ENCODE measurements at places on chromosomes 1 and 21.
A peak's percentile ranks its signal among the peaks of the same experiment; 100 is the strongest.

DNA sequence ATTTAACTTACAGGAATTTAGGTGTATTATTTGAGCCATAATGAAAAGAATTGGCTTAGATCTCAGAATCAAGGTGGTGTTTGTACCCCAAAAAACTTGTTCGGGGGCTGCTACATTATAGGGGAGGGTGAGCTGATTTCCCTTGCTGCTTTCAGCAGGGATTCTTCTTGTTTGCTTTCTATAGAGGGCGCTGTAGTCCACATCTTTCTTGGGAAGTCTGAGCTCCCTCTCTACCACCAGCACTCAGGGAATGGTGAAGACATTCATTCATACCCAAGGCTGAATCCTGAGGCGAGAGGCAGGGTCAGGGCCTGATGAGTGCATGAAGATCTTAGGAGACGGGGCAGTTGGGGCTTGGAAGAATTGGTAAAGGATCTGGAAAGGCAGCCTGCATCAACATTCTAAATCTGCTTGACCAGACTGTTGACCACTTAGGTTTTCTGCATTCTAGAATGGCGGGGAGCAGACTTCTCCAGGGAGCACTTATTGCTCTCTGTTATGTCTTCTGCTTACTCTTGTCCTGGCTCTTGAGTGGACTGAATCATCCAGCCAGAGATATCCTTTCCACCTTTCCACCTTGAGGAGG is 18.9 kb downstream of the SPATA46 start:
- peak; percentile 29 for DNase-seq

GRCh38 chr1:154403261-154403943 is 1.7 kb upstream of the IL6R start:
- DNase-seq: no peak

DNA sequence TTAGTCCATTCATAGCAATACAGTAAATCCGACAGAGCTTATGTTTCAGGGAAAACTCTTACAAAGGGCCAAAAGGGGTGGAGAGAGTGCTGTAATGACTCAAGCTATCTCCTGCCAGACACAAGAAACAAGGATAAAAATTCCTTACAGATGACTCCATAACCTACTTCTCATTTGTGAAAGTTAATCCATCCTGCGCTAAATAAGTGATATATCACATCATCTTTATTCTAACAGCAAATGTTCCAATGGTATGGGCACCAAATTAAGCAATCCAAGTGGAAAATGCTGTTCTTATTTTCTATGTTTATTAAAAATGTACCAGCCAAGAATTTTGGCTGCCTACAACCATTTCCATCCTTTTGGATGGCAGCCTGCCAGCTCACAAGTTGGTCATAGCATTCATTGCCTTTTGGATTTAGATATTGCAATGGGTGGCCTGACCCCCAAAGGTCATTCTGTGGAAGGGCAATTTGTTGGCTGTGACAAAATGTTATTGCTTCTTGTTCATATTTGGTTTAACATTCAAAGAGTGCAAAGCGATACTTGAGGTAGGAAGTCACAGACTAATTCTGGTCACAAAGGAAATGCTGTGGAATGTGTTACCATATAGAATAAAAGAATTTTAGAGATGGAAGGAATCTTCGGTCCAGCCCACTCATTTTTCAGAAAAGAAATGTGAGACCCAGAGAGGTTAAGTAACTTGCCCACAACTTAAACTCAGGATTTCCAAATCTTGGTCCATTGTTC is 2.8 kb upstream of the ENAH start:
- peak; percentile 13 for DNase-seq

GRCh38 chr1:156642265-156643048 is 540 bp downstream of the BCAN start:
- no peak for DNase-seq

- DNase-seq: no peak
Measured at GRCh38 chr1:3355894-3356826, 98.3 kb upstream of the ARHGEF16 start.

GRCh38 chr1:21666576-21667320 is 2.4 kb downstream of the RAP1GAP start:
- DNase-seq: no peak

DNA sequence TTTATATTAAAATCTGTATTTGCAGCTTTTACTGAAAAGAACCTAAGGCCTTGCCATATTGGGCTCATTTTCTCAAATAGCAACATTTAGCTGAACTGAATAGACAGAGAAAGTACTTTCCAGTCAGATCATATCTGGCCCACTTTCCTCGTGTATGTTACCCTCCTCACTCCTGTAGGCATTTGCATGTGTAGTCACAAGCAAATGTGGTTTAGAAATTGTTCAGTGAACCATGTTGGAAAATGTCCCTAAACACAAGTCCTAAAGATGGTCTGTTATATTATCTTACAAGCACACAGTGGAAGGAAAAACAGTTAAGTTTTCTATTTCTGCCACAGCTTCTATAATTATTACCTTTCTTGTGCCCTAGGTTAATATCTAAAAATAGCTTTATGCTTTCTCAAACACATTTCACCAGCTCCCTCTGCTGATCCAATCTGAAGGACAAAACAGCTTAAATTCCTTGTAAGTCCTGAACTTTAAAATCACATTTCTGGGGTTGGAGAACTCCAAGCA is 606 bp upstream of the FMO4 start:
- DNase-seq: no peak

DNA sequence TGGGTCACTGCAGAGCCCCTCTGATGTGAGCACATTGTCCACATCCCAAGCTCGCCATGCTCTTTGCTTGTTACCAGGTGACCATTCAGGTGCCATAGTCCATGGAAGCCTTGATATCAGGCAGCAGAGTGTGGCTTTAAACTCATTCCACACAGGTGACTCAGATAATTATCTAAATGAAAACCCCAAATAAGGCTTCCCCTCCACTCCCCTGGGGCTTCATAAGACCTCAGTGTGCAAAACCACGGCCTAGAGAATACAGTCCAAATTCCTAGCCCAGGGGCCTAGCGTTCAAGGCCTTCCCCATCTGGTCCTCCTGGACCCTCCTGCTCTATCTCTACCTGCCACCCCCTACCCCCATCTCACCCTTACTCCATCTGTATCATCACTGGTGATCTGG is 97.1 kb downstream of the ARHGEF10L start:
- no peak for DNase-seq

DNA sequence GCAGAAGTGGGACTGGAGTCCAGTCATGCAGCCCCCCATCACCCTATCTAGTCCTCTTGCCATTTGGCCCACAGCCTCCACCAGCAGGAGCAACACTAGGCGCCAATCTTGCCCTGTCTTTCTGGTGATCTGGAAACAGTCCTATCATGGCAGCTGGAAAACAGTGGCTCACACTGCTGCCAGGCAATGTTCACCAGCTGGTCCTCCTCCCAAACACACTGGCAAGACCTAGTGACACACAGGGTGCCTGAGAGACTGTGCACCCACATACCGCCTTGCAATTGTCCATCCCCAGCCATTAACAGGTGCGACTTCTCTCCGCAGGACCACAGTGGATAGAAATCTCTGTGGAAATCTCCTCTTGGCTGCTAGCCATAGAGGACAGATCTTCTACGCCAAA is 105.5 kb downstream of the HIVEP3 start:
- no peak for DNase-seq

GRCh38 chr1:229669333-229669732 is 43.3 kb downstream of the URB2 start:
- DNase-seq: no peak

- no peak for DNase-seq
Measured at GRCh38 chr1:205071801-205072200, 12.5 kb downstream of the TMEM81 start.

DNA sequence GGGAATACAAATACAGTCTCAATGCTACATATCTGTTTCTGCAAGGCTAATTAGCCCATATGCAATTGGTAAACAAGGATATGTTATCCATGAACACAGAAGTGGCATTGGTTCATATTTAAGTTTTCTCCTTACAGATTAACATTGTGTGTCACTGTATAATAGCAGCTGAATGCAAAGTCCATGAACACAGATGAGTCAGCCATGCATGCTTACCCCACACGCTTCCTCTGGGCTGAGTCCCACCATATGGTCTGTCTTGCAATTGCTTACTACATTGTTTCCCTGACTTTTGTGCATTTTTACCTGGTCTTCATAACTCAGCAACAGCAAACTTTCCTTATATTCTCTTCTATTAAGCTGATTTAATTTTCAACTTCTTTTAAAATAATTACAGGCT is 41.5 kb upstream of the TSNAX start:
- DNase-seq: no peak

- DNase-seq: no peak
Measured at GRCh38 chr1:45348020-45348419, 7.8 kb upstream of the MUTYH start.

- no peak for DNase-seq
Measured at GRCh38 chr1:161772397-161772796, 6.3 kb downstream of the ATF6 start.

DNA sequence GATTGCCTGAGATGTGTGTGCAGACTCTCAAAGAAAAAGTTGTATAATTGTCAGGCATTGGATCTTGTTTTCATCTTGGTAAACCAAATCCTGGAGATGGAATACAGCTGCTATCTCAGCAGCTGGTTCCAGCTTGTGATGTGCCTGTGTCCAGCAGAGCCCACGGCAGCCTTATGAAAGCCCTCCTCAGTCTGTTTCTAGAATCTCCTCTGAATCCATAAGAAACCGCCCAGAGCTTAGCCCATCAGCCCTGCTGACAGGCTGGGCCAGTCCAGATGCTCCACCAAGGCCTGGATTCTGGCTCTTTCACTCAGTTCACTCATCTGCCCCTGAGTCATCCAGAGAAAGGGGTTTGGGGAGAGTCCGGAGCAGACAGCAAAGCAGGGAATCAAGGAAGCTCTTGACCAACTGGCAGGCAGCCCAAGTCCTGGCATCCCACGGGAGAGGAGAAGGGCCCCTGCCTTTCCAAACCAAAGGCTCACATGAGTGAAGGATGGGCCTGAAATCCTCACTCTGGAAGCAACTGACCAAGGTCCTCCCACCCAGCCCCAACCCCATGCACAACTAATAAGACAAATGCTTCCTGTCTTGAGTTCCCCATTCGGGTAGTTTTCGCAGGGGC is 45.7 kb downstream of the NAV1 start:
- DNase-seq: no peak

- no peak for DNase-seq
Measured at GRCh38 chr1:167716000-167716271, 5.8 kb upstream of the MPZL1 start.

DNA sequence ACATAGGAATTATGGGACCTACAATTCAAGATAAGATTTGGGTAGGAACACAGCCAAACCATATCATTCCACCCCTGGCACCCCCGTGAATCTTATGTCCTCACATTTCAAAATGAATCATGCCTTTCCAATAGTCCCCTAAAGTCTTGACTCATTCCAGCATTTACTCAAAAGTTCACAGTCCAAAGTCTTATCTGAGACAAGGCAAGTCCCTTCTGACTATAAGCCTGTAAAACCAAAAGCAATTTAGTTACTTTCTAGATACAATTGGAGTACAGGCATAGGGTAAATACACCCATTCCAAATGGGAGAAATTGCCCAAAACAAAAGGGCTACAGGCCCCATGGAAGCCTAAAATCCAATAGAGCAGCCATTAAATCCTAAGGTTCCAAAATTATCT is 138.9 kb downstream of the PLPPR5 start:
- no peak for DNase-seq

GRCh38 chr1:93992190-93992589 is 83.0 kb upstream of the GCLM start:
- DNase-seq: no peak

DNA sequence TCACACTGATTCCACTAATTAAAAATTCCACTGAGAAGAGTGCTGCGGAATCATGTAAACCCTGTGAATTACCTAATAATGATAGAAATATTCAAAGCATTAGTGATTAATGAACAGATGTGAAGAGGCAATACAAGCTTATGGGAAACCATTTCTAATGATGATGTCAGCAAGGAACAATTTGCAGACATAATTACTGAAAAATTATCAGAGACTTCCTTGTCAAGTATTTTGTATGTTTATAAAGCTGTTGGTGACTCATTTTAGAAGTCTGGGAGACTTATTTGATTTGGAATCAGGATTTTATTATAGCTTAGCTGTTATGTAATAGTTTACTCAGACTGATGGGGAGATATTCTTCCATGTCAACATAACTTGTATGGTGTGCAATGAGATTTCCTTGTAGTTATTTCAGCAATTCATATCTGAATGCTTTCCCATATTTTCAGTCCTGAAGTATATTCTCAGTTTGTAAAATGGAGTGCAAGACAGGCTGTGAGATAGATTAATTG is 135.5 kb downstream of the TGFB2 start:
- no peak for DNase-seq

DNA sequence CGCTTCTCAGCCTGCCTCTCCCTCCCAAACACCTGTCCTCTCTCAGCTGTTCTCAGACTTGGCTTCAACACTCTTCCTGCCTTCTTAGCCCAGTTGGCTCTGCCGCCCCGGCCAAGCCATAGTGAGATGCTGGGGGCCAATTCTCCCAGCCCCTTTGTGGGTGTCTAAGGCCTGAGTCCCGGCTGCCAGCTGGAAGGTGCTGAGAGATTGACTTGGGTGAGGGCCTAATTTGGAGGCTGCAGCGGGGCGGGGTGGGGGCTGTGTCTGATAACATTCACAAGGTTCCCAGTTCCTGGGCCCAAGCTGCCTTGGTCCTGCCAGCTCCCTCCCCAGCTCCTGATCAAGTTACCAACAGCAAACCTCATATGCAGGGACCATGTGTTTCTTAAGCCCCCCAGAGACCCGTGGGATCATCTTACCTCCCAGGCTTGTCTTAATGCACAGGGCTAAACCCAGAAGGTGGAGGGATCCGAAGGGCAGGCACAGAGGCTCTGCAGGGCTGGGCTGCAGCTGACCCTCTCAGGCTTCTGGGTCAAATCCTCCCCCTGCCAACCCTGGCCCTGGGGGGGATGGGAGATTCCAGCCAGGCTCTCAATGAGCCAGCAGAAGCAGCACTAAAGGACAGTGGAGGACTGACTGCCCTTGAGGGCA is 9.8 kb downstream of the INKA2 start:
- DNase-seq: no peak

GRCh38 chr21:16159213-16159970 is 429.6 kb downstream of the USP25 start:
- DNase-seq: no peak

- DNase-seq: no peak
Measured at GRCh38 chr1:15765495-15766194, 7.0 kb downstream of the FBLIM1 start.

DNA sequence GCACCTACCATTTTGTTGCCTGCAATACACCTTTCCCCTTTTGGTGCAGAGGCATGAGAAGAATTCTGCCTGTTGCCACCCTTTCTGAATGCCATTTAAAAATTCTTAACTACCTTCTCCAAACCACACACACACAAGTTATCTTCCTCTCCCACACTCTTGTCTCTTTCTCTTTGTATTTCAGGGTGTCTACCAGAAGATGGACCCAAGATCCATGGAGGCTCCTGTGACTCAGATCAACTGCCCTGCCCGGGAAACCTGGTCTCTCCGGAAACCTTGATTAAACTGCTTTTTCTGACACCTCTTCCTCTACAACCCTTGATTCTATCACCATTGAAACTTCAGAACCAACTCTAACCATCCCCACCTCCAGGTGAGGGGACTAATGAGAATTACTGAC is 2.4 kb upstream of the TARS2 start:
- no peak for DNase-seq
